ENCODE measurements at places on chromosomes 6 and 20.

DNA sequence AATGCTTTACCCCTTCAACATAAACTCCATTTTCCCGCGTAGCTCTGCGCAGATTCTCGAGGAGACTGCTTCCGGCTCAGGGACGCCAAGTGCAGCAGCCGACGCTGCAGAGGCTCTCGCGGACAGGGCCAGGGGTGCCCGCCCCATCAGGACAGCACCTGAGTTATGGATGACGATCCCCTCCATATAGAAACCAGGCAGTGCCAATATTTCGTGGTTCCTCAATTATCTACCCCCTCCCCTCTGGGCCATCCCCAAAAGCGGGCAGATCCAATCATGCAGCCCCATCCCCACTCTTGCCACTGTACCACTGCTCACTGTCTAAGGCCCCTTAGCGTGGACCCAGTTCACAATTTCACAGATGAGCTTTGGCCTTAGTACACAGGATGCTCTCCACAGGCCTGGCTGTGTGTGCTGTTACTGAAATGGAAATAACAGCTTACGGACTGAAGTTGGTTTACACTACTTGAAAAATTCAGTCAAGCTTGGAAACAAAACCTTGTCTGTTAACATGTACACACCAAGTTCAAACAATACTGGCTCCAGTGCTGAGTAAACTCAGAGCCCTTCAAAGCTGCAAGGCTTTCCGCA lies 74.5 kb downstream of the DACT2 start:
- no peak for DNase-seq

DNA sequence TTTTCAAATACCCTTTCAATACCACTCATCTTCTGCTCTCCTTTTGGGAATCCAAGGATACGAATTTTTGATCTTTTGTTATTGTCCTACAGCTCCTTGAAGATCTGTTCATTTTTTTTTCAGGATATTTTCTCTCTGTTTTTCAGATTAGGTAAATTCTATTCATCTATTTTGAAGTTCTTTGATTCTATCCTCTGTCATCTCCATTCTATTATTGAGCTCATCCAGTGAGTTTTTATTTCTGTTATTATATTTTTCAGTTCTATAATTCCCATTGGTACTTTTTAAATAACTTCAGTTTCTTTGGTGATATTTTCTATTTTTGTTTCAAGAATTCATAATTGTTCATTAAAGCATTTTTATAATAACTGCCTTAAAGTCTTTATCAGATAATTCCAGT lies 14.7 kb upstream of the ADTRP start:
- no peak for DNase-seq

DNA sequence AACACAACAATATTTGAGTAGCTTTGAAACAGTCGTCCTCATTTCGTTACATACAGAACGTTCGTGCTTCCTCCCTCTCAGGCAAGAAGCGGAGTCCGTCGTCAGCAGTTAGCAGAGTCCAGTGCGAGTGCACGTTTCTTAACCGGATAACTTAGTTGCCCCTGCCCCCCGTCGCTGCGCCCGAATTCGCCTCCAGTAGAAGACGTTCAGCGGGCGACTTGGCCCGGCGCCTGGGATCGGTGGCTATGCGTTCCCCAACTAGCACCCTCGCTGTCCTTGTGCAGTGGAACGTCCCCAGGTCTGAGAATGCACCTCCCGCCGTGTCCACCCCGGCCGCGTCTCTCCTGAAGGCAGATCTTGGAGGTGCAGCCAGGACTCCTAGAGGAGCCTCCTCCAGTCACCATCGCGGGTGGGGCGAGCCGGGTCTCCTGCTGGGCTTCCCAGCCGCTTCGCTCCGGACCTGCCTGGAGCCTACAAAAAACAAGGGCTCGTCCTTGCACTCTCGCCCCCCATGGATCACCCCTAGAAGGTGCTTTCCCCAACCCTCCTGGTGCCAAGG lies 910 bp upstream of the PCSK2 start:
- peak; percentile 30 for DNase-seq

- DNase-seq: no peak
Measured at GRCh38 chr6:43290339-43290904, 7.6 kb upstream of the SLC22A7 start.

DNA sequence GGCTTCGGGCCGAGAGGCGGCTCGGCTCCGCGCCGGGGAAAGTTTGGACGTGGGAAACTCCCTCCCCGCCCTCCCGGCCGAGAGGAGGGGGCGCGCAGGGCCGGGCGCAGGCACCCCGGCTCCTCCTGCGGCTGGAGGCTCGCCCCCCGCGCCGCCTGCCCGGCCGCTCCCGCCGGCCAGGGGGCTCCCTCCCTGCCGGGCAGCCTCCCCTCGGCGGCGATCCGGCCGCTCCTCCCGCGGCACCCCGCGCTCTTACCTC lies 370 bp downstream of the CDH22 start:
- DNase-seq: no peak
